NCI-H748 treated with DMSO at 0.1 percent for 48 hours (cell line): ENCODE measurements at places on chromosomes 6 and 20.

- no peak for DNase-seq
Observed at GRCh38 chr20:51514249-51514648, 28.3 kb downstream of the NFATC2 start.

- no peak for DNase-seq
Observed at GRCh38 chr6:166836785-166837718, 119.3 kb downstream of the RNASET2 start.

DNA sequence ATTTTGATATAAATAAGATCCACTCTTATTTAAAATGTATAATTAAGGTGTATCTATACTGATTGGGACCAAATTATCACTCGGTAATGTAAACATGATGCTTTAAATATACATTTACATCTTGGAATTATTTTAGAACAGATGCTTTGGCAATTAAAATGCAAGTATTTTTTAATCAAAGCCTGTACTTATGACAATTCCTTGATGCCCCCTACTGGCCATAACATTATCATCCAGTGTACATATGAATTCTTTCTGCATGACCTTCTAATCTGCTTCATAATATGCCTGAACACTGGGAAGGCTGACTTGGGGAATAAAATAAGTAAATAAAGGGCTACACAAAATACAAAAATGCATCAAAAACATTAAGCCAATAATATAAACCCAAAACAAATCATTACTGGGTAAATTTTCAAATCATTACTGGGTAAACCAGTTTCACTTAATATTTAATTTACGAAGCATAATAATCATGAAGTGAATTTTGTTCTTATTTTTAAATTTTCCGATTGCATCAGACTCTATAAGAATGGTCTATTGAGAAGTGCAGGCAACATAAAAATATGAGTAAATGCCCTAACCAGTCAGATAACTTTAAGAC is 65.1 kb downstream of the CGA start:
- DNase-seq: peak; percentile 44

GRCh38 chr20:2449386-2449785 is 21.2 kb downstream of the SNRPB start:
- DNase-seq: no peak
